Activated CD4-positive, alpha-beta T cell treated with anti-CD3 and anti-CD28 coated beads, Interleukin-2, amount 10 ng/mL, durations not matched to agents 24 days and 14 days (primary cell): ENCODE measurements at places on chromosomes 12 and 14.

DNA sequence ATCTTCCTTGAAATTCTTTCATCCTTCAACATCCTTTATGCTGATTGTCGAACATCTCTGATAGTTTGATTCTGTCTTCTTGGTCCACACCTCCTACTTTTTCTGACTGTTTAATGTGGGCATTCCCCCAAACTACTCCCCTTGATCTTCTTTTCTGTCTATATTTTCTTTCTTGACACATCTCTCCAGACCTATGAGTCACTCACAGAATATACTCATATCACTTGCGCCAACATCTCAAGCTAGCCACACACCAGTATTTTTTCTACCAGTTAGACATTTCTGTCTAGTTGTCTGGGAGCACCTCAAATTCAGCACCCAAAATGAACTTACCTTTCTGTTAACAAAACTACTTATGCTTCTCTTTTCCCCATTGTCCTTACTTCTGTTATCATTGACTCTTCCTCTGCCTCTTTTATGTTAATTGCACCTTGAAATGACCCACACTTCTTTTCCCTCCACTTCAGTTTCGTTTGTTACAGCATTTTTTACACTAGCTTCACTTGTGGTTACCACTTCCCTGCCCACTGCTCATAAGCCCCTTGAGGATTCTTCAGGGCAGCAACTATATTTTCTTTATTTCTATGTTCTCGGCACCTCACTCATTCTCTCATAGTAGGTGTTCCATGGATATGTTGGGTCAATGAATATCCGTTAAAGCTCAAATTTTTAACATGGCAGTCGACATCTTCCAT is 33.5 kb downstream of the TSHR start:
- DNase-seq: no peak

DNA sequence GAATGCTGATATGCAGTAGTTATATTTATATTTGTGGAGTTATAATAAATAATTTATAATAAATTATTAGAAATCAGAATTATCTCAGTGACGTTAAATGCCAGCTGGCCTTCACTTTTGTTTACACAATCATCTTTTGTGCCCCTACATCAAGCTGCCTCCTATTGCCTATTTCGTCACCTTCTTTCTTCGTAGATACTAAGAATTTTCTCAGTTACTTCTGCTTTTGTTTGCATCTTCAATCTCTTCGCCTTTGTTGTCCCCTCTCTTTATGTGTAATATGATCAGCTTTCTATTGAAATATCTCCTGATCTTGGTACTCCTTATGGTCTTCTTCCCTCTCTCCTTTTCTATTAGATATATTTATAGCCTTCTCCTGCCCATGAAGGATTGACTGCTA is 197.0 kb downstream of the ERC1 start:
- no peak for DNase-seq

DNA sequence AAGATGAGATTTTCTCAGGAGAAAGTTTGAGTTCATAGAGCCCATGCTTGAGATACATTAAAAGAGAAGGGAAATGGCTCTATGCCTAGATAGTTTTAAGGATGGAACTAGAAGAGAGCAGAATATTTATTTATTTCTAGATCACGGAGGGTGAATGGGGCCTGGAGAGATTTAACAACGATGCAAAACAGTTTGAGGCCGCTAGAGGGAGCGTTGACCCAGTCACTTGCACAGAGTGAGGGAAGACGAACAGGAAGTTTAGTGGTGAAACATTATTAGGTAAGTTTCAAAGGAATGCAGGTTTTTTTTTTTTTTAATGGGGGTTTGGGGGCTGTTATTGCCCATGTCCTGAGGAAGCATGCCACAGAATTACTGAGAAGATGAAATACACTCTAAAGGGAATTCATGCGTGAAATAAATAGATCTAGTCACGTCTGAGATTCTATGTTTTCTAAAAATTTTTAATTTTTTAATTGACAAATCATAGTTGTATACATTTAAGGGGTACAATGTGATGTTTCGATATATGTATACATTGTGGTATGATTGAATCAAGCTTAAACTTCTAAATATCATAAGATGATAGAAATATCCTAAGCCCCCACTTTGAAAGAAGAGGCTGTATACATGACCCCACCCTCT is 14.8 kb upstream of the PPP1R1A start:
- peak; percentile 88 for DNase-seq

GRCh38 chr12:108357834-108358579 is 18.9 kb upstream of the CMKLR1 start:
- DNase-seq: no peak

GRCh38 chr14:58152014-58152857 is at the start of gene ARMH4:
TSS of gene ARMH4 (minus strand) at chr14:58152213. CDS start at chr14:58139358, 12,855 bp downstream.
- DNase-seq: peak; percentile 92

GRCh38 chr12:50961708-50962107 is 9.4 kb downstream of the HIGD1C start:
- no peak for DNase-seq

DNA sequence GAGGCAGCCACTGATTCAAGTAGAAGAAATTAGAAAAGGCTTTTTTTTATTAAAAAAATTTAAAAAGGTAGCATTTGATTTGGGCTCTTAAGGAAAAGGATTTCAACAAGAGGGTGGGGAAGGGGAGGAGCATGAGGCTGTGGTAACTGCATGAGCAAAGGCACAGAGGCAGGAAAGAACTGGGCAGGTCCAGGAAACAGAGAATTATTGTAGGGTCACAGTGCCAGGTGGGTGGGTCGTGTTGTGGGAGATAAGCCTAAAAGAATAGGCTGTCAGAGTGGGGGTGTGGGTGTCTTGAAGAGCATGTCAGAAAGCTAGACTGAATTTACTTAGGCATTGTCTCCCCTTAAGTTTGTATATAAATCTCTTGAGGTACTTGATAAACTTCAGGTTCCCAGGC is 7.8 kb downstream of the LIMA1 start:
- no peak for DNase-seq

DNA sequence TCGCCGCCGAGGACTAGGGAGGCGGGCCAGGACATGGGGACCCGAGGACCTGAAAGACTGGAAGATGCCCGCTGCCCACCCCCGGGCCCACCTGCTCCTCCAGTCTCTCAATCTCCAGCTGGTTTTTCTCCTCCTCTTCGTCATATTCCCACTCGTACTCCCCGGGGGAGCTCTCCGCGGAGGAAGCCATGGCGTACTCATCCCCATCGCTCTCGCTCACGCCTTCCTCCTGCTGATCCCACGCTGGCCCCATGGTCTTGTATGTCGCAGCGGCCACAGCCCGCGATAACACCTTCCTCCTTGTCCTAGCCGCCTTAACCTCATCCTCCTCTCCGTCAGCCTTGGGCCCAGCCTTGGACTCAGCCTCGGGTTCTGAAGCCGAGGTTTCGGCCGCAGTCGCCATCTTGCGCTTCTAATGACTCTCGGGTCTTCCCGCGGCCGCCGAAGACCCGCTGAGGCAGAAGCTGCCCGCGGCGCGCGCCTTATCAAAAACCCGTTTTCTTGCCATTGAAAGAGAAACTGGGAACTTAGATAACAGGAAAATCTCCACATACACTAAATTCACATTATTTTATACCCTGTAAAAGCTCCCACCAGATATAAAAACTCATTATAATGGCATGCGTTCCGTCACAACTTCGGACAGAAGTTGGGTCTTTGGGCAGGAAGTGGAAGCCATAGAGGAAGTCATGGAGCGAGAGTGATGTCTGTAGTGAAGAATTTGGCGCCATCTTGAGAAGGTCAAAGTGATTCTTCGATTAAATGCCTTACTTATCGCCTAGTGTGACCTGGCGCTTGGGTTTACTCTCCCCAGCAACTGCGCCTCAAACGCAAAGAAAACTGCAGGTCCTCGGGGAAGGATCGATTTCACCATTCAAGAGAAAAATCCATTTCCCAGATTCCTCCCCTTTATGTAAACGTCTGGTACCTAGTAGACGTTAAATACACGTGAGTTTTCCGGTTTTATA is at the start of gene SART3:
Gene SART3, minus strand, starts transcription at position 422 of the 968 bp plus-strand sequence. Its CDS starts 19 bp downstream, at position 403.
- DNase-seq: peak; percentile 95

DNA sequence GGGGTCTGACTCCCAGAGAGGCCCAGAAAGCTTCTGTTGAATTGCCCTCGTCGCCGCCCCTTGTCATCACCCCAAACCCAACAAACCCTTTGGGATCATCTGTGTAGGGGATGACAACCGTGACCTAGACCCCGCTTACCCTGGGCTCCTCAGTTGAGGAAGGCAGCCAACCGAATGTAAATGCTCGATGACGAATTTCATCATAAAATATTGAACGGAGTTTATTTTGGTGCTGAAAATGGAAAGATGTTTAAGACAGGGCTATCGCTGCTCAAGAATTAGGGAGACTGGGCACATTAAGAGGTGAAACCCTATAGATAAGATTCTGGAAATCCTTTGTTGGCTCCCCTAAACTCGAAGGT is 512 bp downstream of the ACTR10 start:
- no peak for DNase-seq

DNA sequence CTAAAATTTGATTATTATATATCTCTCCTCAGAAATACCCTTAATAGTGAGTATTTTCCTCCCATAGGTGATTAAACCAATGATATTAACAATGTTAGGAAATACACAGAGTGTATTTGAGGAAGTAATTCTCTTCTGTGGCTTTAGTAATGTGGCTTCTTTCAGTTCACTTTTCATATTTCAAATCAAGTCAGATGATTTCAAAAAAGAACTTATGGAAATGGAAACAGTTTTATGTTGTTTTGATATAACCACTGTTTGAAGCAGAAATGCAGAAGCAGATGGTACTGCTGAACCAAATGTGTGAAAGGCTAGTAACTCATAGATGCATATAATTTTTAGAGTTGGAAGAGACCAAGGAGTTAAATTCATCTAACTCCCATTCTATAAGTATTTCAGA is 1.9 kb upstream of the GPR33 start:
- no peak for DNase-seq

GRCh38 chr12:56838621-56839488 is 75.7 kb downstream of the HSD17B6 start:
- no peak for DNase-seq

GRCh38 chr12:69639400-69640016 is 28.8 kb upstream of the LRRC10 start:
- DNase-seq: peak; percentile 88

DNA sequence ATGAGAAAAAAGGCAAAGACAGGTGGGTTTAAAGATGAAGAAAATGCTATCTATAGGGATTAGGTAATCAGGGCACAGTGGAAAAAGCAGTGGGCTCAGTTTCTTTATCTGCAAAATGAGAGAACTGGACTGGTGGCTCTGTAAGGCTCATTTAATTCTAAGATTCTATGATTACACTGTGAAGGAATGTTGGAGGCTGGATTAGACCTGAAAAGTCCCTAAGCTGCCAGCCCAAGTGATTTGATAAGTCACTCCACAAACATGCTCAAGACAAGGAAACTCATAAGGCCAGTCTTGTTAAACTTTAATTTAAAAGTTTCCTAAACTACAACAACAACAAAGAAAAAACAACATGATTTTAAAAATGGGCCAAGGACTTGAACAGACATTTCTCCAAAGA is 75.1 kb downstream of the DCAF5 start:
- DNase-seq: no peak

DNA sequence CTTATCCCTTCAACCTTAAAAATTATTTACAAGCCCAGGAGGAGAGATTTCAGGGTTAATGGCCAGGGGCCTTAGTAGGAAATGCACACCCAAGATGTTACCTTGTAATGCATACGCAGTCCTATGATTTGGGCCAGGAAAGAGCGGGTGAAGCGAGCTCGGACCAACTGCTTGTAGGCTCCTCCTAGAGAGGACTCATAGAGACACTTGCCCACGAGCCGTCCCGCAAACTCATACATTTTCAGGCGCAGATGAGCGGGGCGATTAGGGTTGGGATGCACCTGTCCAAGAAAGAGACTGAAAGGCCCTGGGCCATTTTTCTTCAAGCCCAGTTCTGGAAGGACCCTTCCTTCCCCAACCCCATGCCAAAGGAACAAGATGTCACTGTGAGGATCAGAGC is 43.0 kb downstream of the AREL1 start:
- DNase-seq: no peak

DNA sequence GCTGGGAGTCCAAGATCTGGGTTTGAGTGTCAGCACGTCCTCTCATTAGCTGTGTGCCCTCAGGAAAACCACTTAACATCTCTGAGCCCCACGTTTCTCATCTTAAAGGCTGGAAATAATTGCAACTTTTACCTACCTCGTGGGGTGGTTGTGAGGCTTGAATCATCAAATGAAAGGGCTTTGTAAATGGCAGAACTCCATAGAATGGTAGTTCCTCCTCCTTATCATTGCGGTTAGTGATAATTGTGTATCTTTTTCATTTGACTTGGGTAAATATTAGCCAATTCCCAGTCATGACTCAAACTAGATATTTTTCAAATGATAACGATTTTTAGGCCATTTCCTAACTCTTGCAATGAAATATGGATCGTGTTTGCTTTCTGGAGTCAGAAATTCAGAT is 205.5 kb downstream of the CHST11 start:
- no peak for DNase-seq

DNA sequence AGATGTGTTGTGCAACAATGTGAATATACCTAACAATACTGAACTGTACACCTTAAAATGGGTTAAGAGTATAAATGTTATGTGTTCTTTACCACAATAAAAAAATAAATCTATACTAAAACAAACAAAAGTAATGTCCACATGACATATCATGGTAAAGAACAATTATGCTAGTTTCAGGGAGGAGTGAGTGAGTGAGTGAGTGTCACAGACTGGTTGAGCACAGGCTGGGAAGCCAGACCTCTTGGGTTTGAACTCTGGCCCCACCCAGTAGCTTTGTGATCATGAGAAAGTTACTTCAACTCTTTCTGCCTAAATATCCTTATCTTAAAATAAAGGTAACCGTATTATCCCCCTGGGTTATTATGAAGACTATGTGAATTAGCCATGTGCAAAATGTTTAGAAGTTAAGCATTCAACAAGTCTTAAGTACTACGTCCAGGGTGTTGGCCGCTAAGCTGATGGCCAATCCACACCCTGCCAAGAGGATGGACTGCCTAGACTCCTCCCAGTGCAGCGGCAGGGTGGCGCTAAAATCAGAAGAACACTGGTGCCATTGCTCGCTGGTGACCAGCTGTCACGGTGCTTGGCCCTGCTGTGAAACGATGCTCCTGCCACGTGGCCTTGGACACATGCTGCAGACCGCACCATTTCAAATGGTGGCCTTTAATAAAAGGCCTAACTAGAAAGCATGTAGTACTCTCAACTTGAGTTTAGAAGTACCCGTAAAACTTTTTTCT is 7.3 kb downstream of the SLC2A13 start:
- no peak for DNase-seq

GRCh38 chr12:9040484-9041186 is 51.3 kb downstream of the KLRG1 start:
- no peak for DNase-seq

- no peak for DNase-seq
Observed at GRCh38 chr12:119326341-119326740, 8.2 kb upstream of the CCDC60 start.

- DNase-seq: no peak
Observed at GRCh38 chr12:52245962-52246569, 13.0 kb downstream of the KRT7 start.

- no peak for DNase-seq
Observed at GRCh38 chr12:2138294-2138693, 85.5 kb downstream of the CACNA1C start.

GRCh38 chr12:13288501-13288900 is 92.0 kb downstream of the EMP1 start:
- DNase-seq: no peak

- DNase-seq: no peak
Observed at GRCh38 chr14:52018252-52018651, 28.9 kb downstream of the RTRAF start.

- DNase-seq: no peak
Observed at GRCh38 chr12:26728205-26729050, 104.6 kb downstream of the ITPR2 start.

GRCh38 chr12:123834845-123835244 is 72.7 kb downstream of the DNAH10 start:
- DNase-seq: no peak
